ENCODE measurements at places on chromosomes 4 and X.

GRCh38 chr4:120728892-120729675 lies 193.4 kb downstream of the PRDM5 start:
- DNase-seq, result no peak

DNA sequence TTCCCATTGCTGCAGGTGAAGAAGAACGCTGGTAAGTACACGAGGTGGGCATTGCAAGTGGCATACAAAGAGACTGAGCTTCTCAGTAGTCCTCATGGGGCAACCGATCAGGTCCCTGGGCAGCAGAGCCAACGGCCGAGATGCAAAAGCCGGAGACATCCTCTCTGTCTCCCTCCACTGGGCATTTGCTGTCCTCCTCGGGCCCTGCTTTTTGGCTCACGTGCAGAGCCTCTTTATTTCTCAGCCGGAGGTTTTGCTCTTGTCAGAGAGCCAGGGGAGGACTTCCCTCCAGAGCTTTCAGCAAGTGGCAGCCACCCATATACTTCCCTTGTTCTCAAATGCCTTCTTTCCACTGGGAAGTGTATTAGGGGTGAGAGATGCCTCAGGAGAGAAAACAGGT lies 18.0 kb downstream of the STARD8 start:
- no peak for DNase-seq

GRCh38 chrX:106742805-106743204 lies 16.3 kb downstream of the RNF128 start:
- no peak for DNase-seq

GRCh38 chrX:119089619-119090018 lies 16.8 kb downstream of the CT47C1 start:
- no peak for DNase-seq

DNA sequence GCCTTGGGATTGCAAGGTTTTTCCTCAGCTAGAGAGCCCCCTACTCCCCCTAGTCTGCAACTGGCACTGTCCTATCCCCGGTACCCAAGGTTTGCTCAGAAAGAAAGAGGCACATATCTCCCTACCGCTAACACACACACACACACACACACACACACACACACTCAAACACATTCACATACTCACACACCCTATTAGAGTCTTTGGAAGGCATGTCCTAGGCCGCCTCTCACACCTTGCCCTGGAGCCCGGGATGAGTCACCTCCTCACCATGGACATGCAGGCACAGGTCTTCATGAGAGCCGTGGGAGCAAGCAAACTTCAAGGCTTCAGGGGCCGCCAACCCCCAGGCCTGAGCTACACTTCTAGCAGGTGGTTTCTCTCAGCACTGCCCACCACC lies 49.2 kb downstream of the PJA1 start:
- DNase-seq, result no peak

DNA sequence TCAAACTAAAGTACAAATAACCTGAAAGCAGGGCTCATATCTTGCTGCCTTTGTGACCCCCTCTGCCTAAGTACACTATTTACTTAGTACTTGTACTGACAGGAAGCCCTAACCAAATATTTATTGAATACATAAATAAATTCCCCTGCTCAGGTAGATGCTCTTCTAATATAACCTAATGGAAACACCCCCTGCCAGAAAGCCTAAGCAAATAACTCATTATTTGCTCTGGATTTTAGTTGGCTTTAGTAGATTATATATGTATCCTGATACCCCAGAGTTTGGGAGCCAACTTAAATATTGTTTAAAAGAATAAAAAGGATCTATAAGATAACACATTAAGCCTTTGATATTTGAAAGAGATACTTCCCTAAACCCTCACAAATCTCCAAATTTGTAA lies 318.2 kb downstream of the PPP1R2C start:
- DNase-seq, result no peak

GRCh38 chr4:182023469-182023868 lies 219.7 kb upstream of the TENM3 start:
- no peak for DNase-seq

GRCh38 chrX:19535476-19535875 lies 20.2 kb upstream of the MAP3K15 start:
- no peak for DNase-seq

DNA sequence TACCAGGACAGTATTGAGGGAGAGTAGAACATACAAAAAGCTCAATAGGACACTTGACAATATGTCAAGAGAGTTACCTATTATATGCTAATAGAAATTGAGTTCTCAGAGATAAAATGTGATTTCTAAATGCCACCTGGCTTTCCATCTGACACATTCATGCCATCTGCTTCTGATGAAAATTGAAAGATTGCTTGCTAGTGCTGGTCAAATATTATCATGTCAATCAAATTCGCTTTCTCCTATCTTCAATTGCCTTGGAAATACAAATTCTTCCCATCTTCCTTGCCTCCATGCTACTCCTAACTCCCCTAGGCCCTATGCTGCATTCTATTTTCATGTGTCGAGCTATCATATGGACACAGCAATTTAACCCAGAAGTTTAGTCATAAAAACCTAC lies 1076.9 kb downstream of the ARAP2 start:
- no peak for DNase-seq

DNA sequence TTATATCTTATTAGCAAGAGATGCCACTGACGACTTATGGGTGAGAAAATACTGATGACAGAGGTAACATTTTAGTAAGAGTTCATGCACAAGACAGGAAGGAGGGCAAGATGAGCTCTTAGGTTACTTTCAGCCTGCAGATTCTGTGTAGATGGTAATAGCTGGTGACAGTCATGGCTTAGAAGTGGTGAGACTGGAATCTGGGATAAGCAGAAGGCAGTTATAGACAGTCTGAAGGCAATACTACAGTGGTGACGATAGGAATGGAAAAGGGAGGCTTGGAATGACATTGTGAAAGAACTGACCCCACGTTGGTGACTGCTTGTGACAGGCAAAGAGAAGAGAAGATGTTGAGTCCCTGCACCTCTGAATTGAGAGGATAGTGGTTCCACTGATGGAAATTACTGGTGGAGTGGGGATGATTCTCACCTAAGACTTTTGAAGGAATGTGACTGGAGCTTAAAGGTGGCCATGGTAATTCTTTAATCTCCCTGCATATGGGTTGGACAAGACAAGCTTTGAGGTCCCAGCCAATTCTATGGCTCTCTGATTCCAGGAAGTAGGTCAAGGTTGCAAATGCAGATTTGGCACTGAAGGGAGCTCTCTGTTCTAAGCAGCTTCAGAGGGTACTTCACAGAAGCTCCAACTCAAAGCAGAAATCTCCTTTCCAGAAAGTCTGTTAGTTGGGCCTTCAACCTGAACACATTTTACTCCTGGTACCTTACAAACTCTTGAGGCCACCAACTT lies 99.7 kb downstream of the RASL11B start:
- DNase-seq, result no peak

DNA sequence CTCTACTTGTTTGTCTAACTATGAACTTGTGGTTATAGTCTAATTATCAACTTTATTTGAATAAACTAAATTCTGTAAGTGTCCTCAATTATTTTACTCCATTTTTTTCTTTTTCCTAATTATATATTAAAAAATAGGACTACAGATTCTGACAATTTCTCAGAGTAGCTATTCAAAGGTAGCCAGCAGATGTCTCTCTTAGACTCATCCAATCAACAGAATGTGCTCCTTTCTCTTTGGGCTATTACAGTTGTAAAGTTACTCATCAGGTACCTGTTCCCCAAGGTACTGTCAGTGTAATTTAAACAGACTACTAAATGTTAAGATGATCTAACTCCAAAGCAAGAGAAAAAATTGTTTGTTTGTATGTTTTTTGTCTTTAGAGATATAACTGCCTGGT lies 248.6 kb downstream of the PCDH18 start:
- no peak for DNase-seq

GRCh38 chr4:40846532-40846931 lies 96.8 kb downstream of the NSUN7 start:
- DNase-seq, result peak; percentile 17
